ENCODE measurements at places on chromosomes 2 and 18. TPM values are rescaled to one million over a fixed set of nuclear protein-coding genes. Genes with fewer than 3 reads are reported as not detected.

The OTX1 gene
- total RNA-seq: 0.20 TPM

DNA sequence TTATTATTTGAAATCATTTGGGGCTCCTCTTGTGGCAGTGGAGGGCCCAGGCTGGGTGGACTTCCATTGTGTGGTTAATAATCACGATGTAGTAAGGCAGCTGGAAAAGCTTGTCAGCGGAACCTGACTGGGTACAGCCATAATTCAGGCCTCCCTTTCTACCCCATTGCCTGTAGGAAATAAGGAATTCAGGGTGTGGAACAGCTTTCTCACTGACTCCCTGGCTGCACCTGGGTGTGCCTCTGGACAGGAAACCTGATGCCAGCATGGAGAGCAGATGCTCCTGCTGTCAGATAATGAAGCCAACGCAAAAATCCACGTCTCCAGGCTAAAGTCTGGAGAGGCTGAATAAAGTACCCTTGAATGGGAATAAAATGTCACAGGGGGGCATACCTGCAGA, 44.2 kb downstream of the LYPD6B start:
- no peak for DNase-seq

The SCYGR4 gene
- total RNA-seq: not detected

DNA sequence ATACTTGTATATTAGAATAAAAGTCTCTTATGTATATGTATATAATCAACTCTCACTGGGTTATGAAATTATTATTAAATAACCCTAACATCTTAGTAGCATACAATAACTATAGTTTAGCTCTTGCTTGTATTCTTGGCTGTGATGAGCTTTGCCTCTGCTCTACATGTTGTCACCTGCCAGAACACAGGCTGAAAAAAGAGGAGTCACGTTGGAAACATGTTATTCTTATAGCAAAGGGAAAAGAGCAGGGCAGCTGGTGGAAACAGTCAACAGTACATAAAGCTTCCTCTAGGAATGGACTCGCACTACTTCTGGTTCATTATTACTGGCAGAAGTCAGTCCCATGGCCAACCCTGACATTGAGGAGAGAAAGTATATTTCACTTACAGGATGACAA, 362.0 kb upstream of the KYNU start:
- no peak for DNase-seq

- no peak for DNase-seq
Measured at GRCh38 chr18:9210966-9211365, 74.4 kb downstream of the ANKRD12 start.

The SCRN3 gene
- 26.7 TPM for total RNA-seq

The MYL1 gene
- total RNA-seq: not detected

The KLHL14 gene
- 10.8 TPM for total RNA-seq
